ENCODE measurements at places on chromosomes 4 and X.

DNA sequence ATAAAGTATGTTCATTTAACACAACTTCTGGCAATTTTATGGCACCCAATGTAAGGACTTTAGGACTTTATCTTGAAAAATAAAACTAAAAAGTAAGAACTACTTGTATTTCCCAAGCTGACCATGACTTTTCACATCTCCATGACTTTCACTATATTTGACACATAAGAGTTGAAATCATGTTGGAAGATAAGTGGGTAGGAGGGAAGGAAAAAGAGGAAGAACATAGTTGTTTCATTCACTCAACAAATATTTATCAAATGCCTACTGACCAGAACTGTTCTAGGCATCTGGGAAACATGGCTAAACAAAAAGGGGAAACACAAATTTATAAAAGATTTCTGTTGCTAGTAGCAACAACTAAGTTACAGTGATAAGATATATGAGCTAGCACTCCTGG, 16.0 kb downstream of the SCLT1 start:
- no peak for DNase-seq

- DNase-seq: no peak
These were observed 41.7 kb downstream of the LIN54 start for GRCh38 chr4:82968972-82969371.

DNA sequence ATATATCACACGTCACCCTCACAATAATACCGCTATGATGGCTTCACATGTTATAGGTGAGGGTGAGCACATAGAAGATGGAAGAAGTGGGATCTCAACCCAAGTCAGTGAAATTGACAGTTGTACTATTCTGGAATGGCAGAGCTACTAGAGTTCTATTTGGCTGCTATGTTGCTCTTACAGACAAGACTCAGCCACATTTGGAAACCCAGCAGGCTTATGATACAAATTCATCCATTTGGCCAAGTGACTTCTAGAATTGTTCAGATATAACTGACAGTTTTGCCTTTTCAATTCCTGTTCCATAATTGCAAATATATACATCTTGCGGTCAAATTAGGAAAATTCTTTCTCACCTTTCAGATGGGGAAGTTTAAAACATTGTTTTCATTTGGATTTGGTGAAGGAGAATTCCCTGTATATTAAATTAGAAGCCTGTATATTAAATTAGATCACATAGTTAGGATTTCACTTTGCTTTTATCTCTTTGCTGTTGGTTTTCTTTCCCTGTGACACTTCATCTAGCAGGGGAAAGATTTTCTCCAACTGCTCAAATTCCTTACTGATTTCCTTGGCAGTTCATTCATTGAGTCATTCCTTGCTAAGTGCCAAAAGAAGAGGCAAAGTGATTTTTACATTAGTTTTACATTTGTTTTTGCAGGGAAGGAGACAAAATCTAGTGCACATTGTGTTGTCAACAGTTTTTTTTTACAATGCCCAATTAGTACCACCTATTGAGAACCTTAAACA, 120.6 kb upstream of the TBC1D9 start:
- no peak for DNase-seq

DNA sequence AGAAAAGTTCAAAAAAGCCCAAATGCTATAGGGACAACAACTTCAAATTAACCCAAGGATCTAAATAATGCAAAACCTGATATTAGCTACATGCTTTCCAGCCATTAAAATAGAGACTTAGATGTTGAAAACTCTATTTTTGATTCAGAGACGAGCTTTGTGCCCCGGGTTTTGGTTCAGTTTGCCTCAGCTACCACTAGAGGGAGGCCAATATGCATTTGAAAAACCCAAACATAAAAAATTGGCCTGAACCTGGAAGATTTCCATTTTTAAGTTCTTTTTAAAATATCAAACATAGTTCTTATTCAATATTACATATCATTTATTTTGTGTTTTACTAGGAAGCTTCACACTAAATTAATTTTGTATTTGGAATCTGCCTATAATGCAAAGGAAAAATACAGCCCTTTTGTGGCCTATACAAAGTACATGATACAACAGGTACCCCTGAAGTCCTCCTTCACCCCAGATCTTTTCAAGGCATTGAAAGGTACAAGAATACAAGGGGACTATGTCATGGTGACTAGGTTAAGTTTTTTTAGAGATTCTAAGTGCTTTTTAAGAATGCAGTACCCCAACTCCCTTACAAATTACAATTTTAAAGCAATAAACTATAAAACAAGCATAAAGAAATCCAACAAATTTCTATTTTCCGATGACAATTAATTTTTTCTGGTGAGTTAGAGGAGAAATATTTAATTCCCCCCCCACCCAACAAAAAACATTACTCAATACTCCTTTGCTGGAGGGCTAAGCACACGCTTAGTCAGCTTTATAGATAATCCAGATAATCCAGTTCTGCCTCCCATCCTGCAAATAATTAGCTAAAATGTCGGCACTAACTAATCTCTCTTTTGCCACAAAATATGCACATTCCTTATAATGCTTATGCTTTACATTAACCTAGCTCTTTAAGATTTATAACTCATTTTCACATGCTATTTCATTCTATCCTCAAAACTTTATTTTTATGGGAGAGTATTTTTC, 97.7 kb upstream of the PTPN13 start:
- DNase-seq: peak; percentile 65

GRCh38 chr4:8410641-8411271, 29.8 kb downstream of the ACOX3 start:
- DNase-seq: peak; percentile 88

DNA sequence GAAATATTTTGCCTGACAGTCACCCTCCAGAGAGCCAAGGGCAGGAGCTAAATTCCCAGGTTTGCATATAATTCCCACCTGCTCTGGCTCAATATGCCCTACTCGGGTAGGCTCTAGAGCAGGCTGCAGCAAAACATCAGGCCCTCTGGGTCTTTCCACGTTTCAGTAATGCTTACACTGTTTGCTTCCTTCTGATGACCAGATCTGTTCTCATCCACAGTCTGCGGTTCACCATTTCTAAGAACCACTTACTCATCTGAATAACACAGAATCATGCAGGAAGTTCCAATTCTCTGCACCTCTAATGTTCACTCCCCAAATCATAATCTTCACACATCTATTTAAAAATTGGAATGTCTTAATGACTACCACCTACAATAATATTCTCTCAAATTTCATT, 141.4 kb downstream of the PPP3CA start:
- no peak for DNase-seq

DNA sequence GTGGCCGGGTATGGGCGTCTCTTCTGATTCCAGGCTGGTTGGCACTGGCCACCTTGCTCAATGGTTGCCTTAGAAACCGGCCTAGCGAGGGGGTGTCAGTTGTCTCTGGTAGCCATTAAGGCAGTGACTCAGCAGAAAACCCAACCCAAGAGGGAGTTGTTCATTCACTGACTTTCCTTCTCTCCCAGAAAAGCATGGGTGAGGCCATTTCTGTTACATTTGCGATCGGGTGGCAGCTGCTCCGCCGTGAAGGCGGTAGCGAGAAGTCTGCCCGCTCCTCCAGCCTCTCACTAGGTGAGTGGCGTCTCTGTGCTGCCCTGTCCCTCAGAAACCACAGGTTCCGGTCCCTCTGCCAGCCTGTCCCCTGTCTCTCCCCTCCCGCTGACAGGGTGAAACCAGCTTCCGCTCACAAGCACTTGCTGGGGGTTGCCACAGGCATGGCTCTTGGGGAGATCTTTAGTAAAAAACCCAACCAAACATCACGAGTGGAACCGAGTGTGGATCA, 17.4 kb downstream of the IRAK1 start:
- DNase-seq: peak; percentile 69

DNA sequence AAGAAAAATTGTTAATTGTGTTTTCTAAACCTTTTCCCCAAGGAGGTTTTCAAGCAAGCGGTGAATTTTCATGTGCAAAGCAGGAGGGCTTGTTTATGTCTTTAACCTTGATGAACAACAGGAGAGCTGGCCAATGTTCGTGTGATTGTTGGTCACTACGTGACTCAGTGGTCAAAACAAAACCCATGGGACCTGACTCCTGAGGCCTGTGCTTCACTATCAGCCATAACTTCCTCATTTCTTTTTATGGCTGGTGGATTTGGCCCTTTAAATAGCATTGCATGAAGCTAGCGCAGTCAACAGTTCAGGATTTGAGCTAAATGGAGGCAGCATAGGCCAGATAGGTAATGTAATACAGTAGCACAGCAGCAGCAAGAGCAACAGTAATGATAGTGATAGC, 80.5 kb downstream of the MID1IP1 start:
- no peak for DNase-seq

- no peak for DNase-seq
These were observed 19.9 kb upstream of the ENPP6 start for GRCh38 chr4:184237612-184238011.

GRCh38 chr4:25861951-25862410, 807 bp downstream of the SEL1L3 start:
- peak; percentile 64 for DNase-seq

GRCh38 chr4:155241664-155242063, 33.2 kb downstream of the NPY2R start:
- no peak for DNase-seq

DNA sequence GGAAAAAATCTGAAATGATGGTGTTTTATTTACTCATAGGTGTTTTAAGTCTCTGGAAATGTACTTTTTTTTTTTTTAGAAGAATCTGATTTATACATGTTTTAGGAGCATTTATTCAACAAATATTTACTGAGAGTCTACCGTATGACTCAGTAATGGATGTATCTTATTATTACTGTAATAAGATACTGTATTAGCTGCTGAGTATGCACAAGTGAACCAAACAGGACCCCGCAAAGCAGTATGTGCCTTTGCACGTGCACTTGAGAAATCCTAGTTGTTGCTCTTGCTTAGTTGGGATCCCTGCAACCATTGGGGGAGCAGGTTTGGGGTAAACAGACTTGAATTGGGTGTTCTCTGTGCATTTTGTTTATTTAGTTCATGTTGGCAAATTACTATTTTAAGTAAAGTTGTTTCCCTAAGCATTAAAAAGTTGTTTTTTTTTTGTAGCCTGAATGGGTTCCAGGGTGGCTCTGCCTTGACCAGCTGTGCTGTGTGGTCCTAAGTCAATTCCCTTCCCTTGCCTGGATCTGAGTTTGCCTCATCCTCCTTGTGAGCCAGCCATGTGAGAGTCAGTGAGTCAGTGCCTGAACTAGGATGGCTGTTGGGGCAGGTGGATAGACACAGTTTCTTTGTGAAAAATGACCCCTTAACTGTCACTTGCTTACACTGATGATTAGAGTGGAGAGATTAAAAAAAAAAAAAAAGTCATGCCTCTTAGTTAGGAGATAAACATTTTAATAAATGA, 27.7 kb downstream of the DCUN1D4 start:
- DNase-seq: no peak

GRCh38 chr4:18611026-18611425, 589.5 kb upstream of the LCORL start:
- no peak for DNase-seq

DNA sequence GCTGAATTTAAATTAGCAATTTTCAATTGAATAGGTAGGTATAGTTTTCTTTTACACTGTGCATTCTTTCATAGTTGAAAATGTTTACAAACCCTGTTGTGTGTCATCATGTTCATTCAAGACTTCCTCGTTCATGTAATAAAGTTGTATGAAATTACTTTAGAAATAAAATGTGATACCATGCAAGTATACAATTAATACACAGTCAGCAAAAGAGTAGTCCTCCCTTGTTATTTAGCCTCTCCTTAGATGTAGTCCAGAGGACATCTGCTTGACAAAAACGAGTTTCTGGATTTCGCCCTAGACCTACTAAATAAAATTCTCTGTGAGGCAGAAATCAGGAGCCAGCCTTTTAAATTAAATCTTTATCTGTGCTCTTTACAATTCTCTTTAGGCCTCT, 231.6 kb downstream of the CXXC4 start:
- no peak for DNase-seq

GRCh38 chr4:101346351-101347266, 717 bp downstream of the PPP3CA start:
- peak; percentile 91 for DNase-seq

DNA sequence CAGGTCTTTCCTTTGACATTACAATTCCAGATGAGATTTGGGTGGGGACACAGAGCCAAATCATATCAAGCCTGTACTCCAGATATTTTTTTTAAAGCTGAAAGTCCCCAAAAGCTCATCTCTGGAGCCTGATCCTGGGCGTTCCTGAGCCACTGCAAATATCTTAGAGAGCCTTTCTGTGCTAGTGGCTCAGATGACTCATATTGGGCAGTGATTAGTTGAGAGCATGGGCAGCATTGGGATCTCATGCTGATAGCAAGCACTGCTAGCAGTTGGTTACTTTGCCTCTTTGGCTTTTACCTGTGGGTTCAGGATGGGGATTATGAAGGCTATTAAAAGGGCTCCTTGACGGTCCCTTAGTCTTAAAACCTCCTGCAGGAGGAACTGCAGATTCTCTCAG, 51.4 kb upstream of the SCRG1 start:
- no peak for DNase-seq

- no peak for DNase-seq
These were observed 310.9 kb upstream of the PCDH10 start for GRCh38 chr4:132838244-132838643.

DNA sequence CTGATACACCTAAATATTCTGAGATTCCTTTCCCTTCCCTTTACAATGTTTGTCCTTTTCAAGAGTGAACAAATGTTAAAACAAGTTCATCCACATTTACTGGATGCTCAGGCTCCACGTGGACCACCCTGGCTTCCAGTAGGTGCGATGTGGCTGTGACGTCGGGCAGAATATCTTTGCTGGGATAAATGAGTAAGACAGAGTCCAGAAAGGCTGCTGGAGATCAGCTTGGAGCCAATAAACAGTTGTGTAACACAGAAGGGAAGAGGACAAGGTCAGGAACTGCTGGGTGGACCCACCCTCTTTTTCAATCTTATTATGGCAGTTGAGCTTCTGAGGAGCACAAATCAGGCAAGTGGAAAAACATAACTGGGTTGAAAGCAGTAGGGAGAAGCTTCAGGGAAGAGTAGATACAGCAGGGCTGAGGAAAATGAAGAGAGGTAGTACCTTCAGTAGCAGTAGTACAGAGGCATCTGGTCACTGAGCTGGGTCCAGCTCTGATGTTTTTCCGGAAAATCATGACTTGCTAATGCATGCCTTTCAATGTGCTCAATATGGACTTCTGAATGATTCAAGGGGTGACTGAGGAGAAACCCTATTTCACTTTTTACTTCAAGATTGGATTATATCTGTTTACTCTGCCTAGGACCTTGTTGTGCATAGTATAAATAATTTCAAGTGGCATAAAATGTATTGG, 171.8 kb upstream of the MAD2L1 start:
- DNase-seq: no peak

DNA sequence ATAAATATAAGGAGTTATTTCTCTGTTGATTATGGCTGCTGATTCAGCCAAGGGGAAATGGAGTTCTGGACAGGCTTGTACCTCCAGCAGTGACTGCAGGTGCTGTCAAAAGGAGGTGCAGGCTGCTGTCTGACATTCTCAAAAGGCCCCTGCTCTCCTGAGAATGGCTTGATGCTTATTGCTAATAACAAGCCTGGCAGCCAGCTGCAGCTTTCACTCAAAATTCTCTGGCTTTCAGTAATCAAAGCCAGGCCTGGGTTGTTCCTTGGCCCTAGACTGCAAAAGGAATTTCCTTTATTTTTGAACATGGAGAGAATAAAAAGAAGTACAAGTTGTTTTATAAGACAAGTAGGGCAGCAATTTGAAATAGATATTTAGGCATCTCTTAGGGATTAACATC, 575.9 kb downstream of the MID1IP1 start:
- DNase-seq: no peak

GRCh38 chrX:39871648-39872047, 226.1 kb downstream of the BCOR start:
- DNase-seq: no peak

GRCh38 chr4:90349636-90350035, 222.4 kb downstream of the CCSER1 start:
- DNase-seq: no peak

Data from kidney (tissue), 22 donors.